ENCODE measurements at places on chromosomes 2 and 18.

- DNase-seq = no peak
These were observed 50.5 kb upstream of the MAP4K3 start for GRCh38 chr2:39487398-39488250.

DNA sequence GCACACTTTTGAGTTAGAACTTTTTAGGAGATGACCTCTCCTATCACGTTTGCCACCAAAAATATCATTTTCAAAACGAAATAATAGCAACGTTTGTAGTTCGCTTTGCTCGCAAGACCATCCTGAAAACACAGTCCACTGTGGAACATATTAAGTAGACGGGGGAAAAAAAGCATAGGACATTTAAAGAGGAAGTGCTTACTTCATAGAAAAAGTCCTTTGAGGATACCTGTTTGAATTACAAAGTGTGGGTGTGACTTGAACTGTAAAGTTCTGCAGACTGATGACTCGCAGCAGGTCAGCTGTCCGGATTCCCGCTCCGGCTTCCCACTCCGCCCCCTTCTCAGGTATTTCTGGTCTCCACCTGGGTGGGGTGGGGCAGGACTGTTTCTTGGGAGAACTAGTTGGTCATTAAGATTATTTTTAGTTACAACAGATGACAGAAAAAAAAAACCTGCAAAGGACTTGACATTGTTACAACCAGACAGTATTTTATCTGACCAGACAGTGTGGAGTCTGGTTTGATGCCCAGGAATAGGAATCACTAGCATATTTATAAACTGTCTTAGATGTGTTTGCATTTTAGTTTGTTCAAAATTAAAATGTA, 13.3 kb downstream of the CNOT11 start:
- no peak for DNase-seq

DNA sequence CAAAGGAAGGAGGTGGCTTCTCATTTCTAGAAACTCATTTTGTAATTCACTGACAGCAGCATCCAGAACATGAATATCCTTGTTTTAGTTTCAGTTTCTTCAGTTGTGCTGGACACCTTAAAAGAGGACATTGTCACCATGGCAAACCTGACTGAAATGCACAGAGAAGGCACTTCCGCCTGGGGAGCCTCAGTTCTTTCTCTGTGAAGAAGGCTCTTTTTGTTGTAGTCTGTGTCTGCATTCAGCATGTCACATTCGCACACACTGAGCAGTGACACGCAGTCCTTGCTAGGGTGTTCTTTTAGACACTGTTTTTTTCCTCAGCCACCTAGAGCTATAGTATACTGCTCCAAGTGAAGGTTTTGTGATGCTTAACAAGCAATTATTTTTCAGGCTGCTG, 9.5 kb upstream of the RPRM start:
- no peak for DNase-seq

DNA sequence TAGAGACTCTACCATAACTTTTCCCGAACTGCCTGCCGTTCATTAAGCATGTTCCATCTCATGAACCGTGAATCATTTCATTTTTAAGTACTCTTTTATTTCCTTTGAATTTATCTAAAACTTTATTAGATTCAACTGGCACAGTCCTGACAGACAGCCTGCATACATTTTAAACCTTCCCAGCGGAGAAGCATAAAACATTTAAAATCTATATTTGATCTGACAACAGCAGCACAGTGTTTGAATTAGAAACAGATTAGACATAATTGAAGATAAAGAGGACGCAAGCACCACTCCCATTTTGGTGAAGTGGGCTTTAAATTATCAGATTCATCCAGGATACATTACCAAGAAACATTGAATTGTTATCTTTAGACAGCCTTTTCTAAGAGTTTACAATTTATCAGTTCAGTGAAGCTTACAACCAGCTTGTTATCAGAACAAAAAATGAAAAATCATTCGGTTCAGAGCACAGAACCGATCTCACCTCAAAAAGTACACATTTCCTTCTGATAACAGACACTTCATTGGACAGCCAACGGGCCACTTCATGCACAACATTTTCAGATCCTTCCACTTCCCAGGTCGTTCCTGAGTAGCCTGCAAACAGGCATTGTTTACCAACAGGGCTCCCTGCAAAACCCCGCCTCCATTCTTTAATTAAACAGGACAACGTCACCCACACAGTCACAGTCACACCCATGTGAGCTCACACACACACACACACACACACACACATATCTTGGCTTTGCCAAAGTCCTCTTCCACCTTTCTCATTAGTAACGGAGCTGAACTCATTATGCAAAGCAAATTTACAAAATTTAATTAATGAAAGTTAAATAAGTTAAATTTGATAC, 171.2 kb downstream of the SP3 start:
- DNase-seq = no peak

DNA sequence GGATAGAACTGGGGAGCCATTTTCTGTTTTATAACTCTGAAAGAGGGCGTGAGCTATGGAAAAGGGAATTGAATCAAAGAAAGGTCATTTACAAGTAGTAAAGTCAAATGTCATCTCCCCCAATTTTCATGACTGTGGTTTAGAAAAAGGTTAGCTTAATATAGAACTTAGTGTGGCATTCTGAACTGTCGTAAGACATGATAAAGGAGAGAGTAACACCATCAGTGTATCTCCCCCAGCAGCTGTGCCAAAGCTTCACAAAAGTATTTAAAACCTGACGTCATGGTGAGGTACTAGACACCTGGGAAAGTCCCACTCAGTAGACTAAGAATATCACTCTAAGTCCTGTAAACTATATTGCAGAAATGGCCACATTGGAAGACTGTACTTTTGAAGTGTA, 5.8 kb upstream of the IKZF2 start:
- DNase-seq = no peak

- DNase-seq = no peak
These were observed 54.6 kb downstream of the GALR1 start for GRCh38 chr18:77304268-77304667.

GRCh38 chr2:134679294-134679693, 39.5 kb downstream of the TMEM163 start:
- no peak for DNase-seq

DNA sequence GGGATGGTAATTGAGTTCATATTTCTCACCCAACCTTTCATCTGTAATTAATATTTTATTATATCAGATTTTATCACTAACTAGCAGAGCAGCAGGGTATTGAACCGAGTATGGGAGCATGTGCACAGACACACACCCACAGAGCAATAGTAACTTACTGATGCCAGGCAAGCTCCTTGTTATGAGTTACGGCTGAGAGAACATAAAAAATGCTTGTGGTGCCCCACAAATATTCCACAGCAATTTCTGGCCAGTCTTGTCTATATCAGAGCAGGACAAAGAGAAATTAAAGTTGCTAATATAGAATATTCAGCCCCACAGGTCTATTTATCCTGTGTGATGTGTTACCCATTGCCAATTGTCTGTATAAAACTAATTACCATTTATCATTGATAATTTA, 501.8 kb upstream of the RAB12 start:
- no peak for DNase-seq

DNA sequence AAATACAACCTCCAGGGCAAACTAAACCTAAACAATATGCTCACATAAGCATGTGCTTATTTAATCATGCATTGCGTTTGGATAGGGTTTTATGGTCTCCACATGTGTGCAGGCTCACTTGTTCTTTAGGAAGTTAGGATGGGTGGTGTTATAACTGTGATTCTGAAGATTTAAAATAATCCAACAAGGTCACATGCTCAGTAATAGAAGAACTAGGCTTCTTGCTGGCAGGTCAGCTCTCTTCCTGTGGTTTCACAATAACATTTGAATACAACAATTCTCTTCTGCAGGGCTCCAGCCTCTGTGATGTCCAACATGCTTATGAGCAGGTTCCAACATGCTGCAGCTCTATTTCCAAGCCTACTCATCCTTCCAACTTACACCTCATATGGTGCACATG, 84.0 kb downstream of the MYL12B start:
- DNase-seq = no peak

GRCh38 chr18:8406186-8406867, 202.9 kb upstream of the RAB12 start:
- DNase-seq = no peak

- peak; percentile 56 for DNase-seq
These were observed 92.8 kb upstream of the OTOS start for GRCh38 chr2:240232961-240233884.

GRCh38 chr2:236257136-236257535, 7.1 kb downstream of the ASB18 start:
- no peak for DNase-seq

GRCh38 chr2:14952400-14952963, 320.0 kb downstream of the LRATD1 start:
- no peak for DNase-seq

DNA sequence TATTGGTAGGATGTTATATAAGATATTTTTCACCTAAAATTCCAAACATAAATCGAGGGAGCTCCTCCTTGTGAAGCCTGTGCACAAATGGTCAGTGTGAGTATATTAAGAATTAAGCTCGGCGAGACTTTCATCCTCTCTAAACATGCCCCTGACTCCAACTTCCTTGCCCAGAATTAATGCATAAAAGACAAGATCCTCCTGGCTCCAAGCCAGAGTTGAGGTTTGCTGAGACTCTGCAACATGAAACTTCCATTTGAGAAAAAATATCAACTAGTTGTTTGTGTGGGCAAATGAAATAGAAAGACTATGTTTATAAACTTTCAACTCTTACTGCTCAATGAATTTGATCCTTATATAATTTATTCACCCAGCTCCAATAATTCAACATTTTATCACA, 68.1 kb downstream of the CCDC178 start:
- DNase-seq = no peak

DNA sequence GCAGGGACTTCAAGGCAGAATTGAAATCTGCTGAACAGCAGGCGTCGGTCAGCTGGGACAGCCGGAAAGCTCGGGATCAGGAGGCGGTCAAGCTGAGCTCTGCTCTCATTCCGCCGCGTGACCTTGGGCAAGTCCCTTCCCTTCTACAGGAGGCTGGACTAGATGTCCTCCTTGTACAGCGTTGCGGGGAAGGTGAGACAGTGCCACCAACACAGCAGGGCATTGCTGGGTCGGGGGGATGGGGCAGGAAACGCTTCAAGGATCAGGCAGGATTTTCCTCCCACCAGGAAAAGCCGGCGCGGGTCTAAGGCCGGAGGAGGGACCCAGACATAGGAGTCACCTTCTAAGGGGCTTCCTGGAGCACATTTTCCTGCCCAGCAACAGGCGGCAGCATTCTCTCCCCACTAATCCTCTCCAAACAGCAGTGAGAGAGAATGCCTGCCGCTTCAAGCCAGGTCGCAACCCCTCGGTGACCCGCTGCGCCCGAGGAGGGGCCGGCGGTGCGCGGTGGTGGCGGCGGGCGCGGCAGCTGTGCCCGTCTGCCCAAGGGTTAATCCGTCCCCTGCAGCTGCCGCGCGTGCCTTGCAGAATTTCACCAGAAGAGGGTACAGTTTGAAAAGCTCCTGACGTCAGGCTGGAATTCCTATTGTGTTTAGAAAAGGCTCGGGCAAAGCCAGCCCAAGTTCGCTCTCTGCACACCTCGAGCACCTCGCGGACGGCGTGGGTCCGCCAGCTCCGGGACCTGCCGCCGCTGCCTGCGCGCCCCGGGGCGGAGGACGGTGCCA, at the start of gene KCNF1:
TSS of gene KCNF1 (plus strand) at position 644 of the 785 bp plus-strand sequence. CDS start 493 bp downstream, outside the sequence.
- no peak for DNase-seq

DNA sequence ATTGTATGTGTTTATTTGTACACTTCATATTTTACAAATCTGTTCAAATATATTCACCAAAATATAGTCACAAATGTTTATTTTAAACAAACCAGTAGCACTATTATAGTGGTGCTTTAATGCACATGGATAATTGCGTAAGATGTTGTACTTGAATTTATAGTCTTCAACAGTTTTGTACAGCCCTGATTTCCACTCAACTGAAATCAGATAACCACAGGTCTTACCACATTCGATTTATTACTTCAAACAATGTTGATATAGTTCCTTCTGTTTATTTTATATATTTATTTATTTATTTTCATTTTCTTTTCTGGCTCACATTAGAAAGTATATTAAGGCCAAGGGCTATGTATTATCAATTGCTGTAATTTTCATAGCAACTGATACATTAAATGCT, 99.4 kb upstream of the ZNF804A start:
- no peak for DNase-seq

DNA sequence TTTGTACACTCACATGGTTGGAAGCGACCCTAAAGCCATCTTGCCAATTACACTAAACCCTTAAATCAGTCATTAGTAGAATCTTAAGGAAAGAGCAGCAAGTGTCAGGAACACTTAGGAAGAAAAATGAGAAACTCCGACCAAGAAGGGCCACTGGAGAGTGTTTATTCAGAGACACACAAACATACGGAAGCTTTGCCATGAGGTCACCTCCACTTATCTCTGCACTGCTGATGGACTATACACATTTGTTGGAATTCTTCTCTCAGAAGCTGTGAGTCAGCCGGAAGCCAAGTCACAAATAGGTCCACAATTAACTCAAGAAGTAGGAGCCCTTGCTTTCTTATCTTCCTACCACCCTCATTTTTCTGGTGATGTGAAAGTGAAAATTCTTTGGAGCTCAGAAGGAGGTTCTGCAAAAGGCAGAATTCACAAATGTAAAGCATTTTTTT, 21.6 kb downstream of the BMP10 start:
- no peak for DNase-seq

DNA sequence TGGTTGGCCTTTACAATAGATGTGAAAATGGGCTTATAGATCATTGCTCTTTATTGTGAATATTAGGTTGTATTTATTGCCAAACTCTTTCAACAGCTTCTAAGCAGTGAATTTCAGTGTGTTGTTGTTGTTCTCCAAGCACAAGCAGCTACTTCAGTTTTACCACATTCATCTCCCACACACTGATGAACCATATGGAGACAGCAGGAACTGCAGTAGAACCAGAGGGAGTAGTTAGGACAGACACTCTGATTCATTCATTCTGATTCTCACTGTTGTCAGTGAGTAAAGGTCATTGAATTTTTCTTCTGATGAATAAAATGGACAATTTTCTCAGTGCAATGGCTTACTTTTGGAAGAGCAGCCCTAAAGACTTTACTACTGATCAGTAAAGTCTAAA, 40.2 kb downstream of the CCDC74A start:
- no peak for DNase-seq

- DNase-seq = no peak
These were observed 53.2 kb downstream of the SMAD7 start for GRCh38 chr18:48897531-48897930.
